ENCODE measurements at places on chromosomes 4 and X. TPM values are rescaled to one million over a fixed set of nuclear protein-coding genes. Genes with fewer than 3 reads are reported as not detected.

GRCh38 chr4:182969651-182970279 is 52.6 kb upstream of the DCTD start:
- no peak overlapping the region for H3K27ac ChIP-seq
- no peaks in the 10 kb centered on the region for H3K36me3 ChIP-seq
- H3K4me1 ChIP-seq: no peaks in the 10 kb centered on the region
- H3K27me3 ChIP-seq: peaks cover 23% of the 10 kb centered on the region
- no peak for DNase-seq

GRCh38 chr4:7807351-7807921 is 132.2 kb downstream of the AFAP1 start:
- no peaks in the 10 kb centered on the region for H3K27me3 ChIP-seq
- H3K36me3 ChIP-seq: peaks cover 3% of the 10 kb centered on the region
- no peak overlapping the region for H3K27ac ChIP-seq
- no peak overlapping the region for H3K4me3 ChIP-seq
- DNase-seq: no peak
- peaks cover 4% of the 10 kb centered on the region for H3K4me1 ChIP-seq

DNA sequence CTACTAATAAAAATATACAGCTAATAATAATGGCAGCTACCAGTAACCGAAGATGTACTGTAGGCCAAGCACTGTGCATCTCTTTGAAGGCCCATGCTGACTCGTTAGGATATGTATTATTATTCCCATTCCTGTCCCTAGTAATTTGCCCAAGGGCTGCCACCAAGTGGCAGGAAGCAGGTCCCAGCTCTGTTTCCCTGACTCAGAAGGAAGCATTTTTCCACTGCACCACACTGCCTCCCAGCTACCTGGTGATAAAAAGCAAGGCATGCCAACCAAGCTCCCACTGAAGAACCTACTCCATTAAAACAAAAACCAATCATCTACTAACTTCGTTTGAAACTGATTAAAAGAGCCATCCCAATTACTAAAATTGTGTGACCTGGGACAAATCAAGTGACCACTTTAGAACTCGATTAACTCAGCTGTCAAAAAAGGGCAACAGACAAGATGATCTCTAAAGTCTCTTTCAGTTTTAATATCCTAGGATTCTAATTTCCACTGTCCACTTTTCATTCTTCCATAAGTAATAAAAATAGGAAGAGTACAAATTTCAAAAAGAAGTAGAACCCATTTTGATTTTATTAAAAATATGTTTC is 24.3 kb upstream of the PGM2 start:
- peaks cover 5% of the 10 kb centered on the region for H3K27me3 ChIP-seq
- no peaks in the 10 kb centered on the region for H3K4me1 ChIP-seq
- DNase-seq: no peak
- no peak overlapping the region for H3K27ac ChIP-seq
- no peaks in the 10 kb centered on the region for H3K36me3 ChIP-seq

EDA2R gene
- total RNA-seq: 2.9 TPM

DNA sequence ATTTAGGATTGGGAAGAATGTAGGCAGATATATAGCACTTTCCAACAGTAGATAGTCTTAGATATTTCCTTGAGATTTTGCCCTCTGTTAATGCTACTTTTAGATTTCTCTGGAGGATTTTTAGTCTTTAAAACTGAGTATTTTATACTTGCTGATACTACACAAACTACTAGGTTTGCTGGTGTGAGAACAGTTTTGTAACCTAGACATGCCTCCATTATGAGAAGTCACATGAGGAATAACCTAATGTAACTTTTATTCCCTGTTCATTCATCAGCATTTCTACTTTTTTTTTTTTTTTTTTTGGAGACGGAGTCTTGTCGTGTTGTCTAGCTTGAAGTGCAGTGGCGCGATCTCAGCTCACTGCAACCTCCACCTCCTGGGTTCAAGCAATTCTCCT is 137.2 kb downstream of the RAPGEF2 start:
- H3K27ac ChIP-seq: no peak overlapping the region
- DNase-seq: no peak
- H3K4me3 ChIP-seq: no peak overlapping the region
- H3K36me3 ChIP-seq: no peaks in the 10 kb centered on the region

ARAP2 gene
- 34.7 TPM for total RNA-seq

DNA sequence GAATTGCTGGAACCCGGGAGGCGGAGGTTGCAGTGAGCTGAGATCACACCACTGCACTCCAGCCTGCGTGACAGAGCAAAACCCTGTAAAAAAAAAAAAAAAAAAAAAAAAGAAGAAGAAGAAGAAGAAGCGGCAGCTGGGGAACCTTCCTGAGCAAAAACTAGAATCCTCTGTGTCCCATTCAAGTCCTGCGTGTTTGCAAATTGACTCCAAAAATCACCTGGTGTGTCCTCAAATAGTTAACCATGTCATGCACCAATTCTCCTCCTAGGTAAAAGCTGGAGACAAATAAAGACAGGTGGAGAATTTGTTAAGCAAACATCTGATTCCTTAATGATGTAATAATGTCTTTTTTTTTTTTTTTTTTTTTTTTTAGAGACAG is 31.9 kb upstream of the ASMTL start:
- H3K27me3 ChIP-seq: no peaks in the 10 kb centered on the region
- peak; percentile 11 for DNase-seq
- H3K4me3 ChIP-seq: no peak overlapping the region

DNA sequence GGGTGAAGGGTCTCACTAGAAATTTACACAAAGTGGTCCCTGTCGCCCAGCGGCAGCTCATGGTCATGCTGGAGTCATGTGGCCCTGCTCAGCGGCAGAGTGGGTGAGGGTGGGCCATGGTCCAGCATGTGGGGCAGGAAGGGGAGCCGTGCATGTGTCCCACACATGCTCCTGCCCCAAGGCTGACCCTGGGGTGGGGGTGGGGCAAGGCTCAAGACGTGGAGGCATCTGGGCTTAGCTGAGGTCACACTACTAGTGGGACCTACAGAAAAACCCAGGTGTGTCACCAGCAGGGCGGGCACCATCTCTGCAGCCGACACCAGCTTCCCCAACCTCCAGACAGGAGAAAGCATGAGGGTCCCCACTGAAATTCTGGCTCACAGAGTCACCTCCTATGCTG is 42.4 kb downstream of the EVC start:
- H3K4me1 ChIP-seq: no peaks in the 10 kb centered on the region
- no peak overlapping the region for H3K4me3 ChIP-seq
- H3K36me3 ChIP-seq: no peaks in the 10 kb centered on the region
- H3K27me3 ChIP-seq: no peaks in the 10 kb centered on the region
- H3K27ac ChIP-seq: no peak overlapping the region
- DNase-seq: no peak

GRCh38 chrX:100931218-100931924 is 2.7 kb upstream of the XKRX start:
- no peaks in the 10 kb centered on the region for H3K27me3 ChIP-seq
- no peak overlapping the region for H3K4me3 ChIP-seq
- no peak overlapping the region for H3K27ac ChIP-seq
- H3K4me1 ChIP-seq: peaks cover 16% of the 10 kb centered on the region
- DNase-seq: no peak

DNA sequence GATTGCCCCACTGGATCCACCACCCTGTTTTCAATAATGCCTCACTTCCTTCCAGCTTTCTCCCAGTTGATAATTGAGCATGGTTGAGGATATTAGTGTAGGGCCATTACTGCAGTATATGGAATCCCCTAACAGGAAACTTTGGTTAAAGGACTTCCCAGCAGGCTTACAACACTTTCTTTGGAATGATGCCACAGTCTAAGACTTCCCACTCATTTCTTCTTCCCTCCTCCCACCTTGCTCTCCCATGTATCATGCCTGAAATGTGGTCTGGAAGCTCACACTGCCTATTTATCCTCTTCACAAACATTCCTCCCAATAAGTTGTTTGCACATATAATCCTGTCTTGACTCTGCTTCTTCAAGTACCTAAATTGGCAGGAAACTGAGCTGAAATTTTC is 863.3 kb downstream of the CENPC start:
- H3K4me3 ChIP-seq: no peak overlapping the region
- no peak overlapping the region for H3K27ac ChIP-seq
- no peaks in the 10 kb centered on the region for H3K36me3 ChIP-seq
- H3K4me1 ChIP-seq: no peaks in the 10 kb centered on the region

HERC5 gene
- total RNA-seq: 30.2 TPM

WDR17 gene
- 0.37 TPM for total RNA-seq

- H3K36me3 ChIP-seq: no peaks in the 10 kb centered on the region
- no peaks in the 10 kb centered on the region for H3K4me1 ChIP-seq
- no peak for DNase-seq
- no peak overlapping the region for H3K27ac ChIP-seq
- no peaks in the 10 kb centered on the region for H3K27me3 ChIP-seq
- no peak overlapping the region for H3K4me3 ChIP-seq
Measured at GRCh38 chr4:11698846-11699590, 270.3 kb upstream of the HS3ST1 start.

- no peaks in the 10 kb centered on the region for H3K4me1 ChIP-seq
- no peaks in the 10 kb centered on the region for H3K27me3 ChIP-seq
- DNase-seq: no peak
- H3K36me3 ChIP-seq: no peaks in the 10 kb centered on the region
- H3K27ac ChIP-seq: no peak overlapping the region
- H3K4me3 ChIP-seq: no peak overlapping the region
Measured at GRCh38 chrX:5958523-5958922, 270.1 kb downstream of the NLGN4X start.

- no peaks in the 10 kb centered on the region for H3K36me3 ChIP-seq
- DNase-seq: no peak
- no peaks in the 10 kb centered on the region for H3K4me1 ChIP-seq
- no peaks in the 10 kb centered on the region for H3K27me3 ChIP-seq
- H3K27ac ChIP-seq: no peak overlapping the region
- H3K4me3 ChIP-seq: no peak overlapping the region
Measured at GRCh38 chrX:87409113-87409841, 108.3 kb upstream of the KLHL4 start.

GSPT2 gene
- 13.3 TPM for total RNA-seq

ZNF275 gene
- 20.8 TPM for total RNA-seq

- peaks cover 2% of the 10 kb centered on the region for H3K36me3 ChIP-seq
- H3K27me3 ChIP-seq: no peaks in the 10 kb centered on the region
- H3K4me1 ChIP-seq: peaks cover 20% of the 10 kb centered on the region
Measured at GRCh38 chrX:124208660-124209059, 123.8 kb upstream of the TEX13D start.

AP1S2 gene
- 33.9 TPM for total RNA-seq

- no peaks in the 10 kb centered on the region for H3K4me1 ChIP-seq
- H3K27me3 ChIP-seq: no peaks in the 10 kb centered on the region
- peaks cover 4% of the 10 kb centered on the region for H3K36me3 ChIP-seq
Measured at GRCh38 chr4:184568770-184569169, 80.5 kb downstream of the CASP3 start.

- H3K4me3 ChIP-seq: no peak overlapping the region
- H3K4me1 ChIP-seq: no peaks in the 10 kb centered on the region
- no peak overlapping the region for H3K27ac ChIP-seq
- no peaks in the 10 kb centered on the region for H3K36me3 ChIP-seq
Measured at GRCh38 chrX:468979-469378, 82.3 kb upstream of the PPP2R3B start.

DNA sequence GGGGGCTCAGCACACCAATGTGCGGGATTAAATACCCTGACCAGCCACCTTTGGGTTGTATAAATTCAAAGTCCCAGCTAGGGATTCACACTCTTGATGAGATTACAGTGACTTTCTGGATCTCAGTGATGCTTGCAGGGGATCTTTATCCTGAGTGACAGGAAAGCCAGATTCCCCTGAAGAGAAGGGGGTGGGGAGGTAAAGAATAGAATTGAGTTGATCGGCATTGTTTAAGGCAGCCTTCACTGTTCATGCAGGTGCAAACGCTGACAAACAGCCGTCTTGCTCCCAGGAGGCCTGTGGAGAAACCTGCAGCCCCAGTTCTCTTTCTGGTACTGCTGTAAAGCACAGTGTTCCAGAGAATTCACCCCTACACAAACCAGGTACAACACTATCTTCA is 19.0 kb downstream of the CXXC4 start:
- H3K36me3 ChIP-seq: no peaks in the 10 kb centered on the region
- H3K27ac ChIP-seq: no peak overlapping the region
- no peaks in the 10 kb centered on the region for H3K4me1 ChIP-seq
- DNase-seq: no peak

DNA sequence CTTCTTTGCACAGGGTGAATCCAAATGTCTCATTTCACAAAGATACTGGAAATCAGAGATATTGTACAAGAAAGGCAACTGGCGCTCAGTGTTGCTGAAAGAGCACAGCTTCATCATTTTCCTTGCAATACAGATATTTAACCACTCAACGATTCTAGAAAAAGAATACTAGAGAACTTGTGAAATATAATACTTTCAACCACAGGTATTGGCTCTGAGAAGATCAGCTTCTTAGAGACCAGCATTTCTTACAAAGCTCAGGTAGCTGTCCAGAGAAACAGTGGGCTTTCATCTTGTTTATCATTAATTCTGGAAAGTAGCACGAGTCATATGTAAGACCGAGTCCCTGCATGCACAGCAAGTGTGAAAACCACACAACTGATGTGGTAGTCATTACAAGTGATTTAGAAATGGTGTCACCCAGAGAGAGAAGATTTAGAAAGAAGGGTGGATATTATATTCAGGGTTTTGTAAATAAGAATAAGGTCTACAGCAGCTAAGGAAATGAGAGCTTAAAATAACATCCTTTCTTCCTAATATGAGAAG is 7.8 kb upstream of the PPARGC1A start:
- no peak overlapping the region for H3K4me3 ChIP-seq
- H3K36me3 ChIP-seq: no peaks in the 10 kb centered on the region
- H3K27me3 ChIP-seq: no peaks in the 10 kb centered on the region

CT47A7 gene
- not detected for total RNA-seq

GRCh38 chr4:137519406-137519805 is 12.9 kb downstream of the PCDH18 start:
- no peak overlapping the region for H3K27ac ChIP-seq
- H3K36me3 ChIP-seq: no peaks in the 10 kb centered on the region
- H3K4me3 ChIP-seq: no peak overlapping the region
- no peaks in the 10 kb centered on the region for H3K4me1 ChIP-seq

GRCh38 chr4:27662426-27662825 is 801.8 kb downstream of the STIM2 start:
- no peaks in the 10 kb centered on the region for H3K4me1 ChIP-seq
- no peaks in the 10 kb centered on the region for H3K27me3 ChIP-seq
- H3K36me3 ChIP-seq: no peaks in the 10 kb centered on the region
- DNase-seq: no peak
- no peak overlapping the region for H3K27ac ChIP-seq

DNA sequence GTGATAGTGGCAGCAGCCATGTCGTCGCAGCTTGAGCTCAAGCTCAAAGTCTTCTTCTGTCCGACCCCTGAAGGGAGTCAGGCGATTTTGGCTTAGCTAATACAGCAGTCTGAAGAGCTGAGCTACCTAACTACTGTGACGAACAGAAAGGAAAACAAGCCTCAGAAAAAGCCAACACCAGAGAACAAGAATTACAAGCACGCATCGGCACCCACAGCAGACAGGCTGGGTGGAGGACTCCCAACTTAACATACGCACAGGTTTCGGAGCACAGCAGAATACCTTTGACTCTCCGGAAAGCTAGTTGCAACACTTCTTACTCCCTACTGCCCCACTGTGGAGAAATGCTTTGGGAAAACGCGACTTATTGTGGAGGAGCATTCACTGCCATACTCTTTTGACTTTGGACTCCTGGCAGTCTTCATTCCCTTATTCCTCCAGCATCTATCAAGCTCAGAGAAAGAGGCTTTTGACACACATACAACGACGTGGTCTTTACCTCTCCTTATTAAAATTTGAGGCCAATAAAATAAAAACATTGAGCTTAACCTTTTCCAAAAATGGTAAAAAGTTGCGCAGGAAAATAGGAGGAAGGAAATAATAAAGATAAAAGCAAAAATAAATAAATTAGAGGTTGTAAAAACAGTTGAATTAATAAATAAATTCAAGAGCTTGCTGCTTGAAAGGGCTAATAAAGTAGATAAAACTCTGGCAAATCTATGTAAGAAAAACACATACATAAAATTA is 41.3 kb upstream of the GPC3 start:
- H3K4me3 ChIP-seq: no peak overlapping the region
- no peak overlapping the region for H3K27ac ChIP-seq
- H3K27me3 ChIP-seq: no peaks in the 10 kb centered on the region
- H3K36me3 ChIP-seq: no peaks in the 10 kb centered on the region

TAF7L gene
- total RNA-seq: 0.13 TPM

Measured in activated CD8-positive, alpha-beta T cell treated with anti-CD3 and anti-CD28 coated beads, Interleukin-2, amount 10 ng/mL, durations not matched to agents 7 days and 5 days (primary cell).